NCI-H526 (cell line): ENCODE measurements at places on chromosomes 4 and X.
A peak's percentile ranks its signal among the peaks of the same experiment; 100 is the strongest.

DNA sequence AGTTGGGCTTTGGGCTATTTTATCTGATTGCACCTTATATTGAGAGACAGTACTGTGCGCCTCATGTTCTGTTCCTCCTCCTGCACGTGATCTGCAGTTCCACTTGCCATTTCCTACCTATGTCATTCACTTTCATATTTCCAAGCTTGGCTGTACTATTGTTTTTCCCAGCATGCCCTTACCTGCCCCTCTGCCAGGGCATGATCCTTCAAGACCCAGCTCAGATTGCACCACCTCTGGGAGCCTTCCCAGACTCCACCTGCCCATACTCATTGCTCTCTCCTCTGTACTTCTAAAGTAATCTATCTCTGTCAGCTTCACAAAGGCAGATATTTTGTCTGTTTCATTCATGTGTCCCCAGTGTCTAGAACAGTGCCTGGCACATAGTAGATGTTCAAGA, 11.6 kb downstream of the SLC25A5 start:
- DNase-seq, result no peak

GRCh38 chr4:183099537-183100297, 660 bp downstream of the WWC2 start:
- DNase-seq, result no peak

GRCh38 chr4:52037689-52038102, 403 bp downstream of the SGCB start:
- peak; percentile 11 for DNase-seq

- DNase-seq, result no peak
Measured at GRCh38 chr4:104896660-104897645, 249.7 kb upstream of the TET2 start.

GRCh38 chr4:147480502-147480890, 401 bp upstream of the EDNRA start:
- no peak for DNase-seq
